Natural killer cell (primary cell): ENCODE measurements at places on chromosomes 2 and 18.

DNA sequence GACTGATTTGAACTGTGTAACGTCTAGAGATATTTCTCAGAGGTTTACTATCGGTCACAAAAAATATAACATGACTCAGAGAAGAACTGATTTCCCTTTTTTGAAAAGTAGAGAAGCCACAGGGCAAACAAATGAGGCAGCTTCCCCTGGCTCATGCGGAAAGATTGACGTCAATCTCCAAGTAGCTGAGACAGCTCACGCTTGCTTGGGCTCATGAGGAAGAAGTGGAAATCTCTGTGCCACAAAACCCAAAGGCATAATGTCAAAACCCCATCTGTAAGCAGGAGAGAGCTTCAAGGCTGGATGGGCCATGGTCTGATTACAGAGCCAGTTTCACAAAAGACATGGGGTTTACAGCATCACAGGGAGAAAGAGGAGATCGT, 188.1 kb downstream of the ARL4C start:
- peak; percentile 30 for DNase-seq

DNA sequence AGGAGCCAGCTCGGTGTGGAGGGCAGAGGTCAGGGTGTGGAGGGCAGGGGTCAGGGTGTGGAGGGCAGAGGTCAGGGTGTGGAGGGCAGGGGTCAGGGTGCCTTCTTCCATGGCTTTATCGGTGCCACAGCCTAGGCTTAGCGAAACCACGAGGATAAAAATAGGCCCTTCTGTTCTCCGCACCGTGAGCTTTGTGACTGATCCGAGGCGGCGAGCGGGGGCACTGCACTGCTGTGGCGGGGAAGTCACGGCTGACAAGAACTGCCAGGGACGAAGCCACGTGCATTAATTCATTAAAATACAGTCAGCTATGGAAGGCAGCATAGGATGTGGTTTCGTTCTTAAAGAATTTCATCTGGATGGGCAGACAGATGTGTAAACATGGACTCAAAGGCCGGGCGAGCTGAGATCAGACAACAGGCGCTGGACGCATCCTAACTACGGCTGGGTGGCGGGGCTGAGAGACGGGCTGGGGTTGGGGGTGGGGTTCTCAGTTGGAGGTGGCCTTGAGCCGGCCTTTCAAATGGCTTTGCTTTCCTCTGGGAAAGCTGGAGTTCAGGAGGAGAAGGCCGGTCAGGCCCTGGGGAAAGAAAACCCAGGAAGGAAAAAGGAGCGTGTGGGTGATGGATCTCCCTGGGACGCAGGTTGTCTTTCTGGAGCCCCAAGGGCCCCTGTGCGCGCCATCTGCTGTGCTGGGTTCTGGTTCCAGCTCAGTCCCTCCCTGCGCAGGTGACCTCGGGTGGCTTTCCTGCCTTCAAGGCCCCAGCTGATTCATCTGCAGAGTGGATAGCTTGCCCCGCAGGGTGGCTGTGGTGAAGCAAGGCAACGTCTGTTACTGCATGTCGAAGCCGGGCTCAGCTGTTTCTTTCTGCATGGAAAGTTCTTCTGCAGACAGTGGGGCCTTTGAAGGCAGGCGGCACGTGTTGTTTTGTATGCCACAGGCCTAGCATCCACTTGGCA, 958 bp upstream of the ALLC start:
- no peak for DNase-seq

- no peak for DNase-seq
These were observed 77.2 kb downstream of the TSN start for GRCh38 chr2:121832412-121833357.

GRCh38 chr2:143521396-143521795, 392.2 kb downstream of the ARHGAP15 start:
- DNase-seq = no peak

- DNase-seq = no peak
These were observed 48.0 kb downstream of the ARHGAP15 start for GRCh38 chr2:143177096-143177786.

GRCh38 chr2:236936446-236936940, 149.2 kb upstream of the COPS8 start:
- DNase-seq = no peak

- DNase-seq = no peak
These were observed 150.7 kb upstream of the SLC14A2 start for GRCh38 chr18:45464619-45465018.

DNA sequence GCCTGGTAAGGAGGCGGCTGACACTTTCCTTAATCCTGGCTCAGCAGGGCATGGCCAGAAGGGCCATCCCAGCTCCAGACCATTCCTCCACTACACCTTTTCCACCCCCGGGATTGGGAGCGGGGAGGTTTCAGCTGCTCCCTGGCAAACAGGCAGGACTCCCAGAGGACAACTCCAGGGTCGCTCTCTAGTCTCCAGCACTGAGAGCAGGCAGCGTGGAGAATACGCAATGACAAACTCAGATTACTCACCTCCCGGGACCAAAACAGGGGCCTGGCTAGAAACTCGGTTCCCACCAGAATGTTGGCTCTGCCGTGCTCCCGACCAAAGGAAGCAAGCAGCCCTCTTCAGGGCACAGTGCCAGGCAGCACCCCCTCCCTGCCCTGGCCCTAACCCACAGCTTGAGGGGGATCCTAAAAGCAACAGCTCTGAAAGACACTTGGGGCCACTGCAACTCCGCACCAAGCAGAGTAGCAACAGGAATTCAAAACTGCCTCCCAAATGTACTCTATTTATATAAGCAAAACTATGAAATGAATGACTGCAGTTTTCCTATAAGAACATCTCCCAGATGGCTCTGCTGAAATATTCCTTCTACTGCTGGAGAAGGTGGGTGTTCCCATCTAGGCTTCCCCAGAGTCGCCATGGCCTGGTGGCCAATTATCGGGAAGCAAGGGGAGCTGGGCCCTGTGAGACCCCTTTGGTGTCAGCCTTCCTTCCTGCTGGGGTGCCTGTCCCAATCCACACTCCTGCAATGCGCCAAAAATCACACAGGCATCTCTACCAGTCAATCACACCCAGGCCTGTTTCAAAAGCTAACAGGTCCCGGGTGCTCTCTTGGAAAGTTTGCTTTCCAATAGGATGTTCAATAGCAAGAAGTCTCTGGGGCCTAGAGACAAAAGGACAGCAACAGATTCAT, 61.2 kb upstream of the POMC start:
- DNase-seq = no peak

GRCh38 chr2:98036349-98037000, 40.7 kb upstream of the TMEM131 start:
- no peak for DNase-seq

GRCh38 chr2:109438773-109439389, 174.9 kb downstream of the SEPTIN10 start:
- DNase-seq = no peak
